ENCODE measurements at places on chromosomes 16 and 17. TPM values are rescaled to one million over a fixed set of nuclear protein-coding genes. Genes with fewer than 3 reads are reported as not detected.

Gene KRT28
- not detected for total RNA-seq

Gene KCNH4
- total RNA-seq, result 0.71 TPM

Gene KCNJ16
- total RNA-seq, result 0.27 TPM

Gene RAMP2
- total RNA-seq, result 4.6 TPM

Data from glutamatergic neuron (in vitro differentiated cells).